GF-D8 (cell line): ENCODE measurements at places on chromosomes 1 and 21.
A peak's percentile ranks its signal among the peaks of the same experiment; 100 is the strongest.

- DNase-seq, result peak; percentile 76
Measured at GRCh38 chr1:166840309-166841274, 1.3 kb downstream of the POGK start.

- no peak for DNase-seq
Measured at GRCh38 chr1:151823175-151823574, 8.4 kb downstream of the RORC start.

GRCh38 chr1:175757381-175758015 is 14.1 kb upstream of the TNR start:
- no peak for DNase-seq

DNA sequence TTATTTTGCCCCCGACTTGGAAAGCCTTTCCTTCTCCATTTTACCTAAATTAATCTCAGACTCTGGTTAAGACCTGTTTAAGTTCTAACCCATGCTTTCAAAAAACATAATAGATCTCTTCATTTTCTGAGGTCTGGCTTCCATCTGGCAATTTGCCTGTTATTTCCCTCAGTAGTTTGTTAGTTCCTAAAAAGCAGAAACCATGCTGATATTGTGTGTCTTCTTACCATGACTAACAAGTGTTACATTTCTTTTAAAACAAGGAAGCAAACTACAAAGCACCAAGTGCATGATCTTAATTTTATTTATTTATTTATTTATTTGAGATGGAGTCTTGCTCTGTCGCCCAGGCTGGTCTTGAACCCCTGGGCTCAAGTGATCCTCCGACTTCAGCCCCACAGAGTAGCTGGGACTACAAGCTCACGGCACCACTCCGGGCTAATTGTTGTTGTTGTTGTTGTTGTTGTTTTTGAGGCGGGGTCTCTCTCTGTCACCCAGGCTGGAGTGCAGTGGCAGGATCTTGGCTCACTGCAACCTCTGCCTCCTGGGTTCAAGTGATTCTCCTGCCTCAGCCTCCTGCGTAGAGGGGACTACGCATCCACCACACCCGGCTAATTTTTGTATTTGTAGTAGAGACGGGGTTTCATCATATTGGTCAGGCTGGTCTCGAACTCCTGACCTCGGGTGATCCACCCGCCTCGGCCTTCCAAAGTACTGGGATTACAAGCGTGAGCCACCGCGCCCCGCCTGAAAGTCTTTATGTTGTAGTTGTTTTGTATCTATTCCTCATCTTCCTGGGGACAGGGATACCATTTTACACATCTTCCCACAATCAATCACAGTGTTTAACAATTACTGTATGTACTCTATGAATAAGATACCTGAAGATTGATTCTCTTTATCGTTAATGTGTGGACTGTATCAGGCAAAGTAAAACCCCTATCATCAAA is 1.3 kb upstream of the PATJ start:
- no peak for DNase-seq

DNA sequence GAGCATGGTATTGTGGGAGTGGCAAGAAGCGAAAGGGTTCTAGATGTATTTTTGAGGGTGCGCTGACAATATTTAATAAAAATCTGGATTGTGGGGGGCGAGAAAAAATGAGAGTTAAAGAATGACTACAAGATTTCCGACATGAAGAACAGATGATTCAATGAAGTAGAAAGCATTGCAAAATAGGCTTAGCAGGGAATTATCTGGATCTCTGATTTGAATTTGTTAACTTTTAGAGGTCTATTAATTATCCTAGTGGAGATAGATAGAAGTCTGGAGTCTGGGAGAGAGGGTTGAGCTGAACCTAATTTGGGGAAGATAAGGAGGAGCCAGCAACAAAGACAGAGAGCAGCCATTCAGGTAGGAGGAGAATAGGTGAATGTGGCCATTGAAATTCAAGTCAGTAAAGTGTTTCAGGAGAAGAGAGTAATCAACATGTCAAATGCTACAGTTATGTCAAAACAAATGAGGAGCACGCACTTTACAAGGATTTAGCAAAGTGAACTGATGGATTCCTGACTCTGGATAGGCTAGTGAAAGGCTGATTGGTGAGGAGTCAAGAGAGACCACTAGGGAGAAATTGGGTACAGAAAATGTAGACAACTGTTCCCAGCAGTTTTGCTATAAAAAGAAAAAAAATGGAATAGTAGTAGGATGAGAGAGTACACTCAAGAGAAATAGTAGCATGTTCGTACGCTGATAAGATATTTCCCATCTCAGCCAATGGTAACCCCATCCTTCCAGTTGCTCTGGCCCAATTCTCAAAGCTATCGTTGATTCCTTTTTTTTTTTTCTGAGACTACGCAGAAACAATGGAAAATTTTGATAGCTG is 393.2 kb upstream of the CXADR start:
- DNase-seq, result no peak

GRCh38 chr1:169078163-169078883 is 28.2 kb upstream of the ATP1B1 start:
- no peak for DNase-seq

GRCh38 chr1:246617156-246617555 is 50.9 kb downstream of the CNST start:
- no peak for DNase-seq

DNA sequence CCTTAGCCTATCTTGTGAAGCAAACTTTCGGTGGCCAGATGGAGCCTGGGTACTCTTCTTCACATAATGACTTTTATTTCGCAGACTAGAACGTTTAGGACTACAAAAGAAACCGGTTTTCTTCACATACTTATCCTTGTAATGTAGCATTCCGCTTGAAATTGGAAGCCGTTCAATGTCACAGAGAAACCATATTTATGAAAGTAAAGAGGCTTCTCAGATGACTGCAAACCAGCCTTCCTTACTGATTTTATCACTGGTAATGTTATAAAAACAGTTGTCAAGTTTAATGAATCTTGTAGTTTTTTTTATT is 94.1 kb downstream of the PPIAL4G start:
- DNase-seq, result no peak

- DNase-seq, result peak; percentile 10
Measured at GRCh38 chr1:31639543-31639942, 5.1 kb downstream of the PEF1 start.

GRCh38 chr1:206128196-206128595 is 11.0 kb upstream of the AVPR1B start:
- DNase-seq, result no peak

GRCh38 chr1:209755926-209756614 is at the start of gene TRAF3IP3:
Gene TRAF3IP3 (plus strand): TSS chr1:209756053. CDS start chr1:209760040, 3,987 bp downstream.
- peak; percentile 97 for DNase-seq

GRCh38 chr1:53945433-53946251 is at the start of gene IFT25:
Gene IFT25 (minus strand): TSS chr1:53945699. CDS start chr1:53940082, 5,617 bp downstream.
- DNase-seq, result peak; percentile 78

DNA sequence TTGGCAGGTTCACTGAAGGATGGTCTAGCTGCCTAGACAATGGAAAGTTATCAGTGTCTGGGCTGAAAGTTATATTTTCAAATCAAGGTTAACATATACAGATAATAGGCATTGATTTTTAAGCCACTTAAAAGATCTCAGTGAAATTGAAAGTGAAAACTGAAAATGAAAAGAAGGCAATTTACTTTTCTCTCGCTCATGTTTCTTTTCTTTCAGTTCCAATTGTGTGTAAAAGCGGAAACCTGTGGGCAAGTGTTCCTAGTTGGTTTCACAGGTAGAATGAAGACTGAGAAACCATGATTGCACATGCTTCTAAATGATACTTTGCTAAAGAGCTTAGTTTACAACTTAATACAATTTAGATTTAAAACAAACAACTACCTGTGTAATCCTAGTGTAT is 383.7 kb downstream of the ZP4 start:
- no peak for DNase-seq

GRCh38 chr1:219666242-219666641 is 53.3 kb upstream of the ZC3H11B start:
- no peak for DNase-seq

DNA sequence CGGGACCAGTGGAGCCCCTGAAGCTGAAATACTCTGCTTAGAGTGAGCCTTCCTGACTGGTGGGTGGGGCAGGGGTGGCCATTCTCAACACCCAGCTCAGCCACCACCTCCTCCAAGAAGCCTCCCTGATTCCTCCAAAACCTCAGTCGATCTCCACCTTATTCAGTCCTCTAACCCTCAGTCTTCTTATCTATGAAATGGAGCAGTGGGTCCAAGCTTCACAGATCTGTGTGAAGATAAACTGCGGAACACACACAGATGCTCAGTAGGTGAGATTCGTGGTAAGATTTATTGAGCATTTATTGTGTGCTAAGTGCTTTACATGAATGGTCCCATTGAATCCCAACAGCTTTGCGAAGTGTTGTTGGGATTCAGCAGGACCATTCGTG is 93.1 kb upstream of the RUNX3 start:
- no peak for DNase-seq

DNA sequence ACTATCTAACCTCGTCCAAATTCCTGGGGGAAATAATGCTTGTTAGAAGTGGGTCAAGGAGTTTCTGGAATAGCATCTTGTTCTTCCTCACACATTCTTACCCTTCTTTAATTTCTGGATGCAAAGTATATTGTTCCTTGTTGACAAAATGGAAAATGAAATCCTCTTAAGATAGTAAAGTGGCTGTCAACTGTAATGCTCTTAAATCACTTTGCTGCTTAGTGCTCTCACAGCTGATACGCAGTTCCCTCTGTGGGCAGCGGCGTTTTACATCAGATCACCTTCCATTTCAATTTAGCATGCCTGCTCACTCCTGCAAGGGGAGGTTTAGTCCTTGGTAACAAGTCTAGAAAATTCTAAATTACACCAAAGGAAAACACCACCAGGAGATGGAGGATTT is 113.1 kb downstream of the DNM3 start:
- no peak for DNase-seq

- no peak for DNase-seq
Measured at GRCh38 chr1:87867626-87868025, 538.9 kb downstream of the LMO4 start.

GRCh38 chr1:53578358-53578757 is 119.2 kb downstream of the DMRTB1 start:
- DNase-seq, result no peak

DNA sequence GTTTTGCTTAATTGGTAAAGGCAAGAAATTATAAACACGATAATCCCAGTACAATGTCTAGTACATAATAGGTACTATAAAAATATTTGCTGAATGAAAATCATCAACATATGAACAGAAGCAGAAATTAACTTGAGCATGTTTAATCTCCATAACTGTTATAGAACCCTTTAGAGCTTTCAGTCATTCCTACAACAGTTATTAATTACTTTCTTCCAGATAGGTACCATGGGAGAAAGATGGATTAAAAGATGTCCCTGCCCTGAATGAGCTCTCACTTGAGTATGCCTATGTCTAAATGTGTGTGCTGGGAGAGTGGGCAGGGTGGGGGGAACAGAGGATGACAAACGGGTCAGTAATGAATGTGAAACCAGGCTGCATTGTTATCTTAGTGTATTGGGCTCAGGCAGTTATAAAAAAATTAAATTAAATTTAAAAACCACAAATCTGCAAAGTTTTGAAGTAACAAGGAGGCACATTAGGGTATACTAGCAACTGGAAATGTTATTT is 2.4 kb downstream of the EPS15 start:
- DNase-seq, result no peak

- no peak for DNase-seq
Measured at GRCh38 chr1:246435421-246436041, 71.5 kb downstream of the SMYD3 start.

GRCh38 chr1:44270686-44271628 is 57.7 kb downstream of the DMAP1 start:
- DNase-seq, result no peak

DNA sequence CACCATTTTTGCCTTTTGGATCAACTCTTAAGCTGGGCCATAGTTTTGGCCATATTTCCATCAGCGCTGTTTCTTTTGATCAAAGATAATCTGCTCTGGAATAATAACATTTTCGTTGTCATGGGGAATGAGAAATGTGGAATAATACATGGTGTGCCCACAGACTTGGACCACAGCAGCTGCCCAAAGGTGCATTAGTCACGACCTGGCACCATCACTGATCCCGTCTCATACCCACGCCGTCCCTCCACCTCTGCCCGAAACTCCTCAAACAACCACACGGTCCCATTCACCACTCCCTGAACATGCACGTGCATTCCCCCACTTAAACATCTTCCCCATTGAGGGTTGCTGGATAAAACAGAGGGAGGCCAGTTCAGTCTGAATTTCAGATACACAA is 76.9 kb downstream of the SLC66A1 start:
- no peak for DNase-seq

DNA sequence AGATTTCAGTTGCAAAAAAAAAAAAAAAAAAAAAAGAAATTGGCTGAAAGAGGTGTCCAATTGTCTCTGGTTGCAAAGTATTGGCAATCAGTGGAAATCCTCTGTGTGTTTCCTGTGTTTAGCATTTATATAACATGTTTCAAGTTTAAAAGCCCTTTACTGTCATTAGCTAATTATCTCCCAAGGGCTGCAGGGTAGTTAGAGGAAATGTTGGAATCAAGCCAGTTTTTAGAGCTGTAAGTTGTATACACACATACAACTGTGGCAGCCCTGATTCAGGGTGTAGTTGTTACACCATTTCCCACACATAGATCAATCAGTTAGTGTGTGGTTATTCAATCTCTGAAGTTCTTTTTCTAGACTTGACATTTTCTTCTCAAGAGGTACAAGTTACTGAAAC is 8.9 kb upstream of the ZNF326 start:
- no peak for DNase-seq

- DNase-seq, result peak; percentile 40
Measured at GRCh38 chr1:20604678-20605077, 15.8 kb downstream of the CDA start.

DNA sequence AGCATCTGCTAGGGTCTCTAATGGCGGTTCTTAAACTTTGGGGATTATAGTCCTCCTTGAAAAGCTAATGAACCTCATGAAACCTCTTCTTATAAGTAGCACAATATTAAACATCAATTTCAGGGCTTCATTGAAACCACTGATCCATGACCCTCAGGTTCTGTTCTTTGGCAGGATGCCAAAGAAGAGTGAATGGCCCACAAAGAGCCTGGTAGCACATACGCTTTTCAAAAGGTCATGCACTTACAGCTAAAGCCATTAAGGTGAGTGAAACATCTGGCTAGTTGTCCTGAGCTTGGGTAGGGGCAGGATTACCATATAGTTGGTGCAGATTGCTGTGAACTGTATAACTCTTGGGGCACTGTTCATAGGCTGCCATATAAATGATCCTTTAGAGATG is 42.3 kb downstream of the MDM4 start:
- no peak for DNase-seq

DNA sequence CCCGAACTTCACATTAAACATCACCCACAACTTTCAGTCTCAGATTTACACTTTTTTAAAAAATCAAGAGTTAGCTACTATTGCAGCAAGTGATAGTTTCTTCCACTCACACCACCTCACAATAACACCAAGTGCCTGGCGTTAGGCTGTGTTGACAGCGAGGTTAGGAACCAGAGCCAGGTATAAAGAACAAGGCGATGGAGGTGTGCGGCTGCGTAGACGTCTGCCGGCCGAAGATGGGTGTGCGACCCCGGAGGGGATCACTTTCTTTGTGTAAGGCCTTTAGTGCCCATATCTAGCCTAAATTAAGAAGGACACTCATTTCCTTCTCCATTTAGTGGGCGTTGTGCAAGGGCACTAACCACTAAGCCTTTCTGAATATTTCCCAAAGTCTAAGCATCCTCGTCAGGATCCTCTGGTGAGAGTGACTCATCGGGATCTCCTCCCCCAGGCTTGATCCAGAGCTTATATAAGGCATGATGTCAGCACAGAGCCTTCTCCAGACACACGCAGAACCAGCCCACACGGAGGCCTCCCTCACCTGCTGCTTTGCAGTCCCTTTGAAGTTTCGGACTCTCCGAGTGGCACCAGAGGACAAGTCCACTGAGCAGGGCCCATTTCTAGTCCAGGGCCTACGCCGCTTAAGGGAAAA is 11.8 kb downstream of the NHLH2 start:
- no peak for DNase-seq

GRCh38 chr1:150578272-150579109 is 919 bp downstream of the MCL1 start:
- no peak for DNase-seq

GRCh38 chr1:157960773-157961172 is 32.7 kb upstream of the KIRREL1 start:
- DNase-seq, result no peak
